ENCODE measurements at places on chromosomes 13 and 19.

GRCh38 chr19:49398931-49399330 lies 10.9 kb downstream of the KASH5 start:
- no peak for DNase-seq

- no peak for DNase-seq
Observed at GRCh38 chr13:113001241-113002140, 32.5 kb downstream of the MCF2L start.

GRCh38 chr13:33052506-33053280 lies 36.5 kb downstream of the KL start:
- DNase-seq, result no peak

DNA sequence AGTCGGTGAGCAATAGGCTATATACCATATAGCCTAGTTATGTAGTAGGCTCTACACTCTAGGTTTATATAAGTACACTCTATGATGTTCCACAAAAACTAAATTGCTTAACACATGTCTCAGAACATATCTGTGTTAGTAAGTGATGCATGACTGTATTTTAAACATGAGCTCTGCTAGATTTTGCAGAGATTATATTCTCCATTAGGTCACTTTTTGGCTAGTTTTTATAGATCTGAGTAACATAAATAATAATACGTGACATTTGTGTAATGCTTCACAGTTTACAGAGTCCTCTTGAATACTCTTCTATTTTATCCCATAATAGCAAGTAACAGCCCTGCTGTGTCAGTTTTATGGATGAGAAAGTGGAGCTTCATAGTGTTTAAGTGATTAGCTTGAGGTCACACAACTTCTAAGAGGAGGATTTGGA lies 47.8 kb downstream of the NDFIP2 start:
- DNase-seq, result no peak

- DNase-seq, result no peak
Observed at GRCh38 chr13:69603144-69603853, 504.3 kb upstream of the ATXN8OS start.

GRCh38 chr19:19021115-19021514 lies 12.2 kb downstream of the SUGP2 start:
- DNase-seq, result no peak

DNA sequence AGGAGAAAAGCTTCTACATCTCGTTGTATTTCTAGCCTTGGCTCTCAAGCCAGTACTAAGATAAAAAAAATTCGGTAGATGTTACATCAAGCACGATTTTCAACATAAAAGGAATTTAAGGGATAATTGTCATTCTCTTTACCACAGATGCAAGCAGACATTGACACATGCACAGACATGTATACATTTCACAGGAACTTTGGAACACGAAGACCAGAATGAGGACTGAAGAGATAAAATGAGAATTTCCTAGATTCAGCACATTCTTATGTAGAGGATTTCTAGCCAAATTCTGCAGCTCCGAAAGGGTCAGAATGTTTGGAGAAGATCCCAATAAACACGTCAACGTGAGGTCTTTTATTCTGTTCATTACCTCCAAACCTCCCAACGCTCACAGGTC lies 284.5 kb upstream of the ARGLU1 start:
- no peak for DNase-seq

DNA sequence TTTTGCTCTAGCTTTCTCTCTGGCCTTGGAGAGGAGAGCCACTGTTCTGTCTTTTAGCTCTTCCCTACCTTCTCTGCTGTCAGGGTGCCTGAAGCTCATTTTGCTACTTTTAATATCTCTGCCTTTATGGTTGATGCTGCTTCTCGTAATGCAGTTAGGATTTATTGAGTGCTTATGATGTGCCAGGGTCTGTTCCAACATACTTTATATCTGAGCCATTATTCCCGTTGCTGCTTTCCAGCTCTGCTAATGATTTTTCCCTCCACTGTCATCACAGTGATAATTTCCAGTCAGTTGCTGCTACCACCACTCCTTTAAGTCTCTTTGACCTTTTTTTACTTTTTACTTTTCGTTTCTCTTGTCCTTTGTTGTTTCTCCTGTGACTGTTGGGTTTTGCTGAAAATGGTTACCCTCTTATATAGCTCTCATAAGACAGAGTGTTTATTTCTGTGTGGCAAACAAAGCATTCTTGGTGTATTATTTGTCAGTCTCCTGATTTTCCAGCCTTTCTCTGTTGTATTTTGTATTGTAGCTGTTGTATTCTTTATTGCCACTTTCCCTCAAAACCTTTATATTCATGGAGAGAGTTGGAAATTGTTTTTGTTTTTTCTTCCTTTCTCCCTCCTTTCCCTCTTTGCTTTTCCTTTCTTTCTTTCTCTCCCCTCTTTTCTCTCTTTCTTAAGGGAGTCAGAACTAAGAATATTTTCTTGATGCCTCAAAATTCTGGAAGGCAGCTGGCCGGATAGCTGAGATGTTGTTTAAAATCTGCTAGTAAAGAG lies 37.4 kb downstream of the COG6 start:
- DNase-seq, result no peak

DNA sequence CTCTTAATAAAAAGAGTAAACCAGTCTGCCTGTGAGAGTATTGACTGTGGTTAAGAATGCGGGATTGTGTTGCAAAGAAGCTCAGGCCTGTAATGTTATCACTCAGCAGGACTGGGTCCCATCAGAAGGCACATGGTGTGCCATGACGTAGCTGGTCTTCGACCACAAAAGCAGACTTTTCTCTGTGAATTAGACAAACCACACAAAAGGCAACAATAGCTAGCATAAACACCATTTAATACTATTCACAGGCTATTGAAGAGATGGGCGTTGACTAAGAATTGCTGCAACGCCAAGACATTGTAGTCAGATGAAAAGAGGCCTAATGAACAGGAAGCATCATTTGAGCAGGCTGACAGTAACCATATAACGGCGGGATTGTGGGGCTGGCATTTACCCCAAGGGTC lies 235.6 kb upstream of the SOX21 start:
- no peak for DNase-seq

DNA sequence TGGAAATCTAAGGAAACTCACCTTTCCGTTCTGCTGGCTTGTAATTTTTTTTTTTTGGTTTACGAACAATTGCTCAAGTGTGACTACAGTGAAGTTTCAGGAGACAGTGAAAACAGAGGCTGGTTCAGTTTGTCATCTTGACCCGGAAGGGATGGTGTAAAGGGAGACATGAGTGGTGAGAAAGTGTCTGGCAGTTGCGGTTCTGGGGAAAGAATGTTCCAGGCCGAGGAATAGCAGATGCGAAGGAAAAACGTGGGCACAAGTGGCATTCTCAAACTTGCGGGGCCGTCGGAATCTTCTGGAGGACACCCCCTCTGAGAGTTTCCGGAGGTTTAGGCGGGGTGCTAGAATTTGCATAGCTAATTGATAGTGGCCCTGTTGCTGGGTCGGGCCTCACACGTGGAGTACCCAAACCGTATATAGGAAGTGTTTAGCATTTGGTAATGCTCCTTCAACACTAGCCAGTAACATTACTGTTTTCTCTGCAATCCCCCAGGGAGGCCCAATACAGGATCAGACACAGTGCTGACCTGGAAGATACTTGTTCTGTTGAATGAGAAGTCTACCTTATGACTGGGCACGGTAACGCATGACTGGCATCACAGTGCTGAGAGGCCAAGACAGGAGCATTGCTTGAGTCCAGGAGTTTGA lies 2.8 kb upstream of the TNFSF9 start:
- DNase-seq, result no peak

DNA sequence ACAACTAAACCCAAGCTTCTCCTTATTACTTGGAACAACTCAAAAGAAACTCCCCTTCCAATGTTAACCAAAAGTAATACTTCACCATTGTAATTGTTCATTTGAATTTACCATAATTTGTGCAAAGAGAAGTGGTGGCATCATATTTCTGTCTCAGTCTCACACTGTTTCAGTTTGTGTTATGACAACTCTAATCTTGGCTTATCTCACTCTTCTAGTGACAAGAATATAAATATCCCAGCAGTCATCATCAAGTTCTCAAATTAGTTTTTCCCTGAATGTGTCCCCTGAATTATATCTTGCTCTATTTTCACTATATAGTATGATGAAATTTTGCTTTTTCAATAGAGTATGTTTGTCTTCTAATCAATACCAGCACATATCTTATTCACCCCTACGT lies 681.4 kb upstream of the PRR20A start:
- no peak for DNase-seq

- DNase-seq, result no peak
Observed at GRCh38 chr19:11563532-11563931, 4.5 kb upstream of the ELOF1 start.

DNA sequence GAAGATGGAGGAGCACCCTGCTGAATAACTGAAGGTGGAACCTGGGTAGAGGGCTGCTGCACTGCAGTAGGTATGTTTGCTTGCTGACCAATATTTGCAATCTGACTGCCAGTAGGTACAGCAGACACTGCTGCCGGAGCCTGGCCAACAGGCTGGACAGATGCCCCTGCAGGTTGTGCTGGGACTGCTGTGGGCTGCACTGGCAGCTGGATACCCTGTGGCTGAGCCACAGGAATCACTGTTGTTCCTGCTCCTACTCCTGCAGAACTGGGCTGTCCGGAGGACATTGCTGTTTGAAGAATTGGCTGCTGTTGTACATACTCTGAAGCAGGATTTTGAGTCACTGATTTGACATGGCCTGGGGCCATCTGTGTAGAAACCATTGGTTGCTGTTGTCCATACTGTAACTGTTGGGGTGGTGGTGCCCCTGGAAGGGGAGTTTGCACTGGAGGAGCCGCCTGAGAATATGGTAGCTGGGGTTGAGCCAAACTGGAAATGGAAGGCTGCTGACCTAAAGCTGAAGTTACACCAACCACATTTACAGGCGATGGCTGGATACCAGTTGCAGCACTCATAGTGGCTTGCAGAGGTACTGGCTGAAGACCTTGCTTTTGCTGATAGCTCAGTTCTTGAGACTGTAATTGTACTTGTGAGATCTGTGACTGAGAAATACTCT lies 2.2 kb downstream of the TSC22D1 start:
- DNase-seq, result no peak

- DNase-seq, result no peak
Observed at GRCh38 chr13:90591927-90592268, 755.6 kb upstream of the MIR17HG start.

DNA sequence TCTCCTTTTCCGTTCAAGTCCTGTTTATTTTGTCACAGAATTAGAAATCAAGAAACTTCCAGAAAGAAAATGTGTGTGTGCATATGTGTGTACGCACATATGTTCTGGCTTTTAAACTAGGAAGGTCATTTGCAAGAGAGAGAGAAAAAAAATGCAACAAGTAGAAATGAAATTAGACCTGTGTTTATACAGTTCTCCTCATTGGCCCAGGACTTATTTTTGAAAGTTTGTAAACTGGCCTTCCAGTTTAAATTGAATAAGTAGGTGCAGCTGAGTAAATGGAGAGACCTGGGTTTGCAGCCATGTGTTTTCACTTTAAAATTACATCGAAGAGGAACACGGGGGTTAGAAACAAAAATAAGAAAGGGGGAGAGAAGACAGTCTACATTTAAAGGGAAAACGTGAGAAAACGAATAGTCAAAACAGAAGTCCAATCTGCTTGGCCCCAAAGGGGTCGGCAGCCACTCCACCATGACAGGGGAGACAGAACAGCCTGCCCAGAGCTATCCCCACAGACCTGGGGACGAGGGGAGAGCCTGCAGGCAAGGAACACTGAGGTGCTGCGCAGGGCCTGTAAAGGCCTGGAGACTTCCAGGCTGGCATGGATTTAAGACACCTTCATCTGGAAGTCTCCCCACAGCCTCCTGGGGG lies 216.8 kb upstream of the MAB21L1 start:
- DNase-seq, result no peak

GRCh38 chr13:79447141-79447540 lies 33.8 kb upstream of the NDFIP2 start:
- no peak for DNase-seq

GRCh38 chr19:50322234-50322633 lies 6.9 kb downstream of the KCNC3 start:
- DNase-seq, result no peak

DNA sequence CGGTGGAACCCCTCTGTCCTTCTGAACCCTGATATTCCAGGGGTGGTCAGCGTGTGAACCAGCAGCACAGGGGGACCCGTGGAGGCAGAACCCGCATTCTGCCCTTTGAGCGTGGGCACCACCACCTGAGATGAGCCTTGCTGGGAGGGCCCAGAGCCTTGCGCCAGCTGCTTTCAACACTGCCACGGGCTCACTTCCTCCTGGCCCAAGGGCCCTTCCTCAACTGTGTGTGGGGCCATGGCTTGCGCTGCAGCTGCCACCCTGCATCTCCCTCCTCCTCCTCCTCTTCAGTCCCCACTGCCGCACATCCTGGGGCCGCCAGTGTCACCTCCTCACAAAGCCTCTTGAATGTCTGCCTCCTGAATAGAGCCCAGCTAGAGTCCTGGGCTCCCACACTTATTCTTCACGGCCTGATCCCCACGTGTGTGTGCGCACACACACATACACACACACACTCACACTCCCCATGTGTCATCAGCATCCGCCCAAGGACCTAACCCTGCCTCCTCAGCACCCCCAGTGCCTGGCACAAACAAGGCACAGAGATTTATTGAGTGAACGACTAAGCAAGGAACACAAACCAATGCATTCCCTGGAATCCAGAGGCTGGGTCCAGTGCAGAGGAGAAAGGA lies 26.9 kb upstream of the TMEM160 start:
- DNase-seq, result no peak

All from stimulated activated CD8-positive, alpha-beta memory T cell treated with anti-CD3 and anti-CD28 coated beads, Interleukin-7, amount 100 ng/mL, for 48 hours (primary cell).